ENCODE measurements at places on chromosomes 7 and 10. TPM values are rescaled to one million over a fixed set of nuclear protein-coding genes. Genes with fewer than 3 reads are reported as not detected.

The CDHR3 gene
- 6.0 TPM for total RNA-seq

The CCNJ gene
- 7.2 TPM for total RNA-seq

The RFC2 gene
- total RNA-seq, result 23.3 TPM

The OR6V1 gene
- not detected for total RNA-seq
